ENCODE measurements at places on chromosomes 16 and 17.

DNA sequence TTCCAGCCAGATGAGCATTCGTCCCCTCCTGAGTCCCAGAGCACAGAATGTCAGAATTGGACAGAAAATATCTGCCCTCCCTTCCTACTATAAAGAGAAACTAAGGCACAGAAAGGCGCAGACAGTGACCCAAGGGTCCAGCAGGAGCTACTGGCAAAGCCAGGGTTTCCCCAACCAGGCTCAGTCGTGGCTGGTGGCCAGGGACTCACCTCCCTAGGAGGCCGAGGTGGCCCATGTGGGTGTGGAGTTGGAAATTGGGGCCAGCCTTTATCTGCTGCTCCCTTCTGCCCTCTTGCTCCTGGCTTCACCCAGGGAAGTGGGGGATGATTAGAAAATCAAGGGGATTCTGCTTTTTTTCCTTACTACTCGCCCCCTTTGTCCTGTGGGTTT is 1.1 kb downstream of the DRC7 start:
- no peak for DNase-seq

DNA sequence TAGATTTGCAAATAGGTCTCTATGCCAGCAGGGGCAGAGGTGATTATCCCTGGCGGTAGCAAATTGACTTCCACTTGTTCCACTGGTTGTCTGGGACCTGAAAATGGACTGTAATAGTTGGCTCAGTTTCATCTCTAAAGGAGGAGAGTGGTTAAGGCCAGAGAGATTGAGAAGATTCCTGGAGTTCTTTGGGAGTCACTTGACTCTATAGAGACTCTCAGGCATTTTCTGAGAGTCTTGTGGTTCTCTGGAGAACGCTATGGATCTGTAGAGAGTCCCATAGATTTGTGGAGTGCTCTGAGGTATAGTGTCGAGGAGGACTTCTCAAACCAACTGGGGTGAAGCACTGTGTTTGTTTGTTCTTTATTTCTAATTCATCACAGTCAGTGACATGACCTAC is 8.9 kb upstream of the PMP22 start:
- DNase-seq, result no peak

DNA sequence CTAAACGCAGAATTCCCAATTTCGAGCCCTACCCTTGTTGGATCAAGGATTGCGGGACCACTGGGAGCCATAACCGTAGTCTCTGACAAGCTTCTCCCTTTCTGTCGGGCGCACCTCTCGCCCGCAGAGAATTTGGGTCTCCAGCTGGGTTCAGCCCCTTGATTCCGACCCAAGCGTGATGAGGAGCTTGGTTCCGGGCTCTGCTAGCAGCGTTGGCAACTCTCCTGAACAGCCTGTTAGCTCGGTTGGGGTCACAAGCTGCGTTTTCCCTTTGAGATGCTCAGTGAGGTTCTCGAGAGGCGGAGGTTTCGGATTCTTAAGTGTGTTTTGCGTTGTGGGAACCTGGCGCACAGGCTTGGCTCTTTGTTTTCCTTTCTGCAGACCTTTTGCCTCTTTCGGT is 655 bp downstream of the ATXN1L start:
- no peak for DNase-seq

- DNase-seq, result no peak
These were observed 147.8 kb upstream of the RPL38 start for GRCh38 chr17:74055508-74056160.

- no peak for DNase-seq
These were observed 30.0 kb upstream of the SKAP1 start for GRCh38 chr17:48460052-48460451.

Measured in endothelial cell (in vitro differentiated cells).